ENCODE measurements at places on chromosomes 3 and 15.

- DNase-seq: peak; percentile 39
Measured at GRCh38 chr15:80152896-80153876, at the start of gene FAH. FAH (plus strand) TSS chr15:80152999; CDS start chr15:80153055, 56 bp downstream.

- DNase-seq: no peak
Measured at GRCh38 chr3:68135067-68135466, 480.7 kb upstream of the SUCLG2 start.

GRCh38 chr15:47908950-47909670, 191.8 kb downstream of the SEMA6D start:
- DNase-seq: no peak

- DNase-seq: no peak
Measured at GRCh38 chr3:55333046-55333445, 154.1 kb downstream of the WNT5A start.

- no peak for DNase-seq
Measured at GRCh38 chr15:35693286-35693685, 147.3 kb upstream of the DPH6 start.

Measured in activated T-cell treated with anti-CD3 and anti-CD28 coated beads, Interleukin-2, amount 50 U/mL, for 1 hour (primary cell).